ENCODE measurements at places on chromosomes 13 and 19. TPM values are rescaled to one million over a fixed set of nuclear protein-coding genes. Genes with fewer than 3 reads are reported as not detected.

GRCh38 chr19:29660835-29661234 lies 4.4 kb upstream of the PLEKHF1 start:
- no peak overlapping the region for H3K27ac ChIP-seq
- no peaks in the 10 kb centered on the region for H3K27me3 ChIP-seq
- no peak overlapping the region for H3K4me3 ChIP-seq
- no peak for DNase-seq
- H3K36me3 ChIP-seq = no peaks in the 10 kb centered on the region

DNA sequence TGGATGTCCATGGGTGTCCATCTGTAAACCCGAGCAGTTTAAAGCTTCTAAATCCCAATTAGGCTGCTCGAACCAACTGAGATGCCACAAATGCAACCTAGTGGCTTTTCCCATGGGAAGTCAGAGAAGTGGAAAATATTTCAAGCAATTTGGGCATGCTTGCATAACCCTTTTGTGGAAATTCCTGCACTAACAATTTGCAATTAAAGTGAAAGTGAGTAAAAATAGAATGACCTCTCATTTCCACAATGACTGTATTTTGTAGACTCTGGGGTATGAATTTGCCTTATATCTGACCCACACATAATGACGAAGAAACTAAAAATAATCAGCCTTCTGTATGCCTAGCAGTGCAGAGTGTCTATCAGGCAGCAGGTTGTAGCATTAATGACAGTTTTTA lies 91.8 kb upstream of the TSC22D1 start:
- H3K36me3 ChIP-seq = no peaks in the 10 kb centered on the region
- H3K4me3 ChIP-seq = no peak overlapping the region
- peak; percentile 12 for DNase-seq
- H3K4me1 ChIP-seq = peaks cover 7% of the 10 kb centered on the region
- no peaks in the 10 kb centered on the region for H3K27me3 ChIP-seq
- no peak overlapping the region for H3K27ac ChIP-seq

The GARIN5A gene
- polyA plus RNA-seq = 5.0 TPM

The PGPEP1 gene
- 15.9 TPM for polyA plus RNA-seq

- peak; percentile 93 for DNase-seq
- no peaks in the 10 kb centered on the region for H3K27me3 ChIP-seq
- H3K36me3 ChIP-seq = no peaks in the 10 kb centered on the region
- peak within 1 kb of the TSS; percentile 64 for H3K27ac ChIP-seq
Measured at GRCh38 chr19:34999498-35000337, at the start of gene GRAMD1A. GRAMD1A (plus strand) TSS chr19:35000323; CDS start chr19:35000479, 156 bp downstream.

The PSPN gene
- polyA plus RNA-seq = 0.50 TPM

GRCh38 chr13:44191504-44192171 lies 182.0 kb upstream of the SERP2 start:
- H3K27ac ChIP-seq = no peak overlapping the region
- DNase-seq = peak; percentile 58
- H3K4me3 ChIP-seq = no peak overlapping the region
- no peaks in the 10 kb centered on the region for H3K27me3 ChIP-seq

DNA sequence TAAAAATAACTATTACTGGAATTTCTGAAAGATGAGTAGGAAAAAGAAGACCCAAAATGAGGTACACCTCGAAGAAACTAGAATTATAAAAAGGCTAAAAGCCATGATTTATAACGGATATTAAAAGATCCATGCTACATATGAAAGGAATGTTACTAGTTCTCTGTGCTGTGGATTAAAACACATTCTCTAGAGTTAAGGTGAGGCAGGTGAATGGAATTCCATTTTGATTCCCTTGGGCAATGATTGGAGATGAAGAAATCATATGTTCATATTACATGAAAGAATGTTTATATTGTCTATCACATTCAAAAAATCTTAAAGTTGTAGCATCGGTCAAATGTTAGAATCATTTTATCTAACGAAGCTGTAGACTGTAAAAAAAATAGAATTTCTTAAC lies 783.7 kb downstream of the PCDH9 start:
- H3K4me1 ChIP-seq = no peaks in the 10 kb centered on the region
- DNase-seq = no peak
- no peaks in the 10 kb centered on the region for H3K27me3 ChIP-seq
- no peak overlapping the region for H3K27ac ChIP-seq
- no peaks in the 10 kb centered on the region for H3K36me3 ChIP-seq
